ENCODE measurements at places on chromosomes 3 and 15. TPM values are rescaled to one million over a fixed set of nuclear protein-coding genes. Genes with fewer than 3 reads are reported as not detected.
A peak's percentile ranks its signal among the peaks of the same experiment; 100 is the strongest.

Gene LSMEM2
- total RNA-seq = not detected

Gene B3GNT5
- total RNA-seq = not detected

Gene C3orf62
- 2.6 TPM for total RNA-seq

Gene SGO1
- total RNA-seq = 4.2 TPM

Gene CD200R1
- not detected for total RNA-seq

- H3K36me3 ChIP-seq = no peaks in the 10 kb centered on the region
- H3K4me3 ChIP-seq = peak overlapping the region; percentile 77
- H3K27me3 ChIP-seq = no peaks in the 10 kb centered on the region
- H3K4me1 ChIP-seq = peaks cover 39% of the 10 kb centered on the region
- H3K27ac ChIP-seq = peak overlapping the region; percentile 89
Observed at GRCh38 chr3:73727854-73728253, 103.1 kb upstream of the PDZRN3 start.

- H3K4me1 ChIP-seq = peaks cover 40% of the 10 kb centered on the region
- no peaks in the 10 kb centered on the region for H3K27me3 ChIP-seq
- peak overlapping the region; percentile 96 for H3K4me3 ChIP-seq
- DNase-seq = peak; percentile 42
- H3K27ac ChIP-seq = peak overlapping the region; percentile 87
Observed at GRCh38 chr3:169764312-169764881, 463 bp downstream of the TERC start.

GRCh38 chr3:34072297-34072696, 273.9 kb downstream of the PDCD6IP start:
- no peak overlapping the region for H3K4me3 ChIP-seq
- H3K36me3 ChIP-seq = no peaks in the 10 kb centered on the region
- H3K4me1 ChIP-seq = no peaks in the 10 kb centered on the region
- peaks cover 2% of the 10 kb centered on the region for H3K27me3 ChIP-seq
- no peak overlapping the region for H3K27ac ChIP-seq
- DNase-seq = no peak

DNA sequence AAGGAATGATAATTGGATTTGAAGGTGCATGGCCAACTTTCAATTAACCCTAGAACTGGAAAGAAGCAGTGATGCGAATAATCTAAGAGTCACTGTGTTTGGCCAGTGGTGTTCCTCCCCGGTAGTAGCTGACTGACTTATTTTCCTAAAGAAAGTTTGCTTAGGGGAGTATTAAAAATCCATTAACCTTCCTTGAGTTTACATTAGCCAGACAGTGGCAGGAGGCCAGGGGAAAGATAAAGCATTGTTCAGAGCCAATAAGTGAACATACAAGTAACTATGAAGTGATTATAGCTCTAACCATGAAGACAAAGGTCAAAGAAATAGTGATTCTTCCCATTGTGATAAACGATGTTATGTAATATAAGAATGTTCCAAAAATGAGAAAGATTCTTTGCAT, 8.9 kb upstream of the TMEM202 start:
- no peak for DNase-seq
- no peak overlapping the region for H3K27ac ChIP-seq
- H3K27me3 ChIP-seq = peaks cover 11% of the 10 kb centered on the region

DNA sequence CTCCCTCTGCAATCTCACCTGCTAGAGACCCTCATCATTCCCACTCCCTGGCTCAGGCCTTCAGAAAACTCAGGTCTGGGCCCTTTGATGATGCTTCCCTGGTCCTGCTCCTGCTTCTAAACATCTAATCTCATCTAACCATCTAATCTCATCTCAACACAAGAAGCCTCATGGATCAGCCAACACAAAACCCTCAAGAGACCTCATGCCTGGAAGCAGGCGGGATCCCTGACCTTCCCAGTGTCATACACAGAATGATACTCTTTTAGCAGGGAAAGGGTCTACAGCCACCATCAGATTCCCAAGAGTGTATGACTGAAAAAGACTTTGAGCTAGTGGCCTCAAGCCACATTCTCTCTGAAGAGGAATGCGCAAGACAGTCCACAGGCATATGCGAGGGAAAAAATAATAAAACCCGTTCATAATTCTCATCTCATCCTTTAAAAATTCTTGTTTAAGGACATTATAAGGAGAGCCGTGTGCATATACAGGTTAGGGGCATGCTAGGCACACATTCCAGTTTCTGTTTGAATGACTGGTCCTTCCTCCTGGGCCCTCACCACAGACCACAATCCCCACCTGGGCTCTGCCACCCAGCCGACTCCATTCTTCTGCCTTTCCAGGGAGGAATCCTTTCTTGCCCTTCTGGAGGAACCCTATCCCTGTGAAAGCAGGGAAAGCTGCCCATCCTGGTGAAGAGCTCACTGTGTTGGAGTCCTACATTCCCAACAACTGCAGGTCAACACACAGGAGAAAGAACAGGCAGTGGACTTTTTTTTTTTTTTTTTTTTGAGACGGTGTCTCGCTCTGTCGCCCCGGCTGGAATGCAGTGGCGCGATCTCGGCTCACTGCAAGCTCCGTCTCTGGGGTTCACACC, 2.2 kb downstream of the ZXDC start:
- no peak for DNase-seq
- H3K27me3 ChIP-seq = peaks cover 2% of the 10 kb centered on the region
- H3K4me1 ChIP-seq = peaks cover 41% of the 10 kb centered on the region
- peaks cover 34% of the 10 kb centered on the region for H3K36me3 ChIP-seq
- peak overlapping the region; percentile 42 for H3K27ac ChIP-seq

- H3K4me1 ChIP-seq = peaks cover 10% of the 10 kb centered on the region
- H3K4me3 ChIP-seq = no peak overlapping the region
- DNase-seq = no peak
- no peaks in the 10 kb centered on the region for H3K36me3 ChIP-seq
Observed at GRCh38 chr3:36877930-36878685, 66.7 kb downstream of the TRANK1 start.
